ENCODE measurements at places on chromosomes 4 and X. TPM values are rescaled to one million over a fixed set of nuclear protein-coding genes. Genes with fewer than 3 reads are reported as not detected.

Gene ZNF732
- total RNA-seq = 1.1 TPM

Gene HGFAC
- 0.64 TPM for total RNA-seq

Gene SPACA5
- total RNA-seq = not detected

Gene PTTG2
- total RNA-seq = not detected

Gene FAM9B
- not detected for total RNA-seq

Gene OTUD6A
- not detected for total RNA-seq

Gene ELMOD2
- total RNA-seq = 12.8 TPM

DNA sequence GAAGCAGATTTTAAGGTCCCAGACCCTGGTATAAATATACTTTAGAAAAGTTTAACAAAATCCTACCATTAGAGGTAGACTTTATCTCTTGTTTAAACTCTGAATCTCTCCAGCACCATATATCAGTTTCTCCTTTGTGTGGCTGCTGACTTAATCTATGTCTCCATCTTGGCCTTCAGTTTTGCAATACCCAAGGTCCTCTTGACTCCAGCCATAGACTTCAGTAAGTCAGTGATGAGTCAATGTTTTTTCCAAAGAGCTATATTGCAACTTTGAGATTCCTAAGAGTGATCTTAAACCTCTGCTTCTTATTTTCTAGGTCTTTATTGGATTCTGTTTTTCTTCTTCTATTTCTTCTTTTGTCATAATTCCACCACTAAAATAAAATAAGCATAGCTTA is 50.8 kb upstream of the ADGRL3 start:
- DNase-seq = no peak

DNA sequence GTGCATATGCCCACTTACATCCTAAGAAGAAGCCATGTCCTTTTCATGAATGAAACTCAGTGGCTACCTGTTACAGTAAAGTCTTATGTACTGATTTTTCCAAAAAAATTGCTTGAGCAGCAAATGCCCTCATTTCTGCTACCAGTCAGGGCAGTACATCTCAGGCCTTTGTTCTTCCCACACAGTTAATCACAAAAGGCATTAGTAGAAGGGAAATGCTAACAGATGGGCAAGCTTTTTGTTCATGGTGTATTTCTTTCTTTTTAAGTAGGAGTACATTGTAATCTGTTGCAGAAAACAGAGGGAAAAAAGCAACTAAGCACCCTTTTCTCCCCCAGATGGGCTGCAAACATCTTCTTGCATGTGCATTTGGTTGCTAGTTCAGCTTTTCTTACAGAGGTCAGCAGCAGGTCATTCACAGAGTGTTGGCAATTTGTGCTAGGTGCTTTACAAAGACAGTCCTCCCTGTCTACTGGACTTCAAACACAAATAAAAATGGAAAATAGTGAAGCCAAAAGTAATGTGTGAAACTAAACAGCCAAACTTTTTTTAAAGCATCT is 373.4 kb downstream of the PRDM5 start:
- no peak for DNase-seq

GRCh38 chr4:124322234-124323065 is 390.1 kb downstream of the ANKRD50 start:
- no peak for DNase-seq

GRCh38 chr4:7254736-7255487 is 62.6 kb downstream of the SORCS2 start:
- no peak for DNase-seq

GRCh38 chr4:141658309-141658708 is 21.9 kb downstream of the IL15 start:
- DNase-seq = no peak

- no peak for DNase-seq
Measured at GRCh38 chr4:73727685-73728084, 12.7 kb upstream of the CXCL8 start.

DNA sequence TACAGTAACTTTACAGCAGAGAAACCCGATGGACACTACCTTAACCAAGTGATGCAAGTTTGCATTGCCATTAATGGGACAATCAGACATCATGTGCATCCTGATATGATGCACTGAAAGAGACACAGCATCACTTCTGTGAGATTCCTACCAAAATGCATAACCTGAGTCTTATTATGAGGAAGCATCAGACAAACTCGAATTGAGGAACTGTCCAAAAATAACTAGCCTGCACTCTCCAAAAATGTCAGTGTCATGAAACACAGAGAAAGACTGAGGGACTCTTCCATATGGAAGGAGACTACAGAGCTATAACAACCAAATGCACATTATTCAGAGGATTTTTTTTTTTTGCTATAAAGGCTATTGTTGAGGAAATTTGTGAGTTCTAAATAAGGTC is 66.6 kb upstream of the IQSEC2 start:
- DNase-seq = no peak

GRCh38 chrX:121308276-121308805 is 260.9 kb downstream of the GLUD2 start:
- DNase-seq = no peak

DNA sequence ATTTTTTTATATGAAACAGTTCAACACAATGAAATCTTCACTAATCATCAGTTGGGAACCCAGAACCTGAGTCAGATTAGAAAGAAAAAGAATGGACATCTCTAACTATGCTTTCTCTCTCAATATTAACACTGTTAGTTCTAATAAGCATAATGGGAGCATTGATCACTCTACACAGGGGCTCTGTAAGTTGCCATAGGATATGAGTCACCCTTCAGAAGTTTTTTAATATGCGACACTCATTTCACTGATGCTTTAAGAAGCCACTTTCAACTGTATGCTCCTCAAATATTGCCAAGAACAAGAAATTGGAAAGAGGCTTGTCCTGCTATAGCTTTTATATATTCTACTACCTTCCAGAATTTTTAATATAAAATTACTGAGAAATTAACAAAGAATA is 187.0 kb downstream of the AASDH start:
- no peak for DNase-seq

DNA sequence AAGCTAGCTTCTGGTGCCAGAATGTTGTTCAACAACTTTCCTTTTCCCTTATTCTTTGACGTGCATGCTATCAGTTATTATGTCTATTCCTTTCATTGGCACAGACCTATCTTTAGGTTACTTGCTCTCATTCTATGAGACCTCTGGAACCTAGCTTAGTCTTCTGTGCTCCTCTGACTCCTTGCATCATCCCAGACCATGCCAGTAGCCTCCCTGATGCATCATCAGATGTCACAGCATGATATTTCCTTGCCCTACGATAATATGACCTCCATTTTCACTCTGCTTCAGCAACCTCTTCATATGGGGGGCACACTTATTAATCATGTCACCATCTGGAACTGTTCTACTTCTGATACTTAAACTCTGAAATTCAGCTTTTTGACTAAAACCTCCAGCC is 37.2 kb downstream of the CLCN5 start:
- no peak for DNase-seq

GRCh38 chr4:3701271-3701734 is 64.9 kb upstream of the ADRA2C start:
- no peak for DNase-seq

DNA sequence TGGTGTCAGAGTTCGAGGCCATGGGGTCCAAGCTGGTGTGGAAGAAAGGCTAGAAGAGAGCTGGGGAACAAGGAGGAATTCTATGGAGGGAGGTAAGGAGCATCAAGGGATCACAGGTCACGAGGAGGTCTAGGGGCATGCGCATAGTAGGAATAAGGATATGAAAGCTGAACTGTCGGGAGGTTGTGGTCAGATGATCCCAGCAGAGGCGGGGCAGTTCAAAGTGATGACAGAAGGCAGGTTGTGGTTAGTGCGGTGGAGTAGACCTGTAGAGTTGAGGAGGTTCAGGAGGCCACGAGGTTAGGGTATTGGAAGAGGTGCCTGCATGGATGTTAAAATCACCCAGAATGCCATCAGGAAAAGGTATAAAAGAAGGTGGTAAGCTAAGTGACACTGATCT is 156.3 kb downstream of the TMEM164 start:
- DNase-seq = no peak

DNA sequence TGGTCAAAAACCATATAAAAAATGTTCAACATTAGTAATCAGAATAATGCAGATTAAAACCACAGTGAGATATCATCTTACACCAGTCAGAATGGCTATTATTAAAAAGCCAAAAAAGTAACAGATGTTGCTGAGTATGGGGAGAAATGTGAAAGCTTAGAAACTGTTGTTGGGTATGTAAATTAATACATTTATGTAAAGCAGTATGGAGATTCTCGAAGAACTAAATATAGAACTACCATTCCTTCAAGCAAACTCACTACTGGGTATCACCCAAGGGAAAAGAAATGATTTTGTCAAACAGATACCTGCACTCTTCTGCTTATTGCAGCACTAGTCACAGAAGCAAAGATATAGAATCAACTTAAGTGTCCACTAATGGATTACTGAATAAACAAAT is 576.4 kb upstream of the EPHA5 start:
- DNase-seq = no peak

DNA sequence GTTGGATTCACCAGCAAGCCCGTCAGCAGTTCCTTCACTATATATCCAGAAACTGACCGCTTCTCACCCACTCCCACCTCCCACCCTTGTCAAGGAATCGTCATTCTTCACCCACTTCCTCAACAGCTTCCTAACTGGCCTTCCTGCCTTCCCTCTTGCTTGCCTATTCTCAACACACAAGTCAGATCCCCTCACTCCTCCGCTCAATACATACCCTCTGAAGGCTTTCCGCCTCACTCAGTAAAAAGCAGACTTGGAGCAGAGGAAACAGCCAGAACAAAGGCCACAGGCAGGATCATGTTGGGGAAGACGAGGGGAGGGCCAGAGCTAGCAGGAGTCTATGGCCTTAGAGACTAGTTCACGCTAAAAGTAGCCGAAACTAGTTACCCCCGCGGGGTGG is 23.7 kb downstream of the RWDD4 start:
- no peak for DNase-seq

DNA sequence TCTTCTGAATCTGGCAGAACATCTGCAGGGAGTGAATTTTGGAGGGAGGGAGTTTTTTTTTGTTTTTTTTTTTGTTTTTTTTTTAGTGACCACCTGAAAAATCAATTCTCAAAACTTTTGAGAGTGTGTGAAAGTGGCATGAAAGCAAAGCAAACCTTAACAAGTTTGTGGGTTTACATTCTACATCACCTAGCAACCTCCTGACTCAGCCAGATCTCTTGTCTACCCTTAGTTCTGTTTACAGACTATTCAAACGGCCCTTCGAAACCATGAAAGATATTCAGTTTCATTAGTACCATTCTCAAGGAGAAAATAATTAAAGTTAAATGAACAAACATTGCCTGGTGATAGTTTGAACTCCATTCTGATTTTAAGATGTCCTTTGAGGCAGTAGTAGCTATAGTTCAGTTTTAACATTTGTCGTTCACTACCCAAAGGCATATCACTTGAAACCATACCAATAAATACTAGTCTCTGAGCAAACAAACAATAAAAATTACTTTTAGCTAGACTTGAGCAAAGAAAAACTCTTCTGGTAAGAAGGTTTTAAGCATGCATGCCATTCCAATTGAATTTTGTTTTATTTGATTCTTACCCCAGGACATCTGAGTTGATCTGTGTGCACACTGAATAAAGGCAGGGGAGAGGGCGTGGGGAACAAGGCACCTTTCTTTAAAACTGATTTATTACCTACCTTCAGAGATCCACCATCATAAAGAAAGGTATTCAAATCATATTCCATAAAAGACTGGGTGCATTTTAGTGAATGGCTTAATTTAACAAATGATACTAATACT is 137.7 kb downstream of the ARX start:
- no peak for DNase-seq

- no peak for DNase-seq
Measured at GRCh38 chr4:1274871-1275270, 14.8 kb upstream of the MAEA start.

DNA sequence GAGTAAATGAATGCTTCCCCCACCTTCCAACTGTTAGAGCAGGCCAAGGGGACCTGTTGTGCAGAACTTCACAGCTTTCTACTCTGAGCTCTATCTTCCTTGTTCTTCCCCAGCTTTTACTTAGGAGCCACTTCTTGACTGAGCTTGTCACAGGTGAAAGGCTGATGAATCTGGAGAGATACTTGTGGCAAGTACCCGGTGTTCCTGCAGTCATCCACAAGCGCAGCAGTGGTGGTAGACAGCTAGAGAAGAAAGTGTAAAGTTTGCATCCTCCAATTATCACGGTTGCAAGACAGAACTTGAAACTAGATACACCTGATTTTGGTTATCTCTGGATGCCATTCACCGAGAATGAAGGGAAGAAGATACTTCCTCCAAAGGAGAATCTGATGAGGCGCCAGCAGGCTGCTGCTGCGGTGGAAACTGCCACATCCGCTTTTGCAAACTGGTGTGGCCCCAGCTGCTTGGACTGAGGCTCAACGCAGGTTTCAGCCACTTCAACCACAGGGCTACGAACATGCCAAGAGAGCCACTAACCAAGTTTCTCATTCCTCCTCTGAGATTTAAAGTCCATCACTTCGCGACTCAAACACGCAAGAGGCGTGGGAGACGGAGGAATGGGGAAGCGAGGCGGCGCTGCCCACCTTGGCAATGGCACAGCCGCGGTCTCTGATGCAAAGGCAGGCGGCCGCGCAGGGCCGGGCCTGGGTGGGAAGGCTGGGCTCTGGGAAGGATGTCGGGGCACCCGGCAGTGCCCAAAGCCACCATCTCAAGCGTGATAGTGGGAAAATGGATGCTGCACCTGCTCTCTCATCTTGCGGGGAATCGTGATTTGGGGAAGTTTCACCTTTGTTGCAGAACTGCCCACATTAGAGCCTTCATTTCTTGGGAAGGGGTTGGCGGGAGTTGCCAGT is 1.3 kb upstream of the FHIP1A start:
- DNase-seq = no peak

DNA sequence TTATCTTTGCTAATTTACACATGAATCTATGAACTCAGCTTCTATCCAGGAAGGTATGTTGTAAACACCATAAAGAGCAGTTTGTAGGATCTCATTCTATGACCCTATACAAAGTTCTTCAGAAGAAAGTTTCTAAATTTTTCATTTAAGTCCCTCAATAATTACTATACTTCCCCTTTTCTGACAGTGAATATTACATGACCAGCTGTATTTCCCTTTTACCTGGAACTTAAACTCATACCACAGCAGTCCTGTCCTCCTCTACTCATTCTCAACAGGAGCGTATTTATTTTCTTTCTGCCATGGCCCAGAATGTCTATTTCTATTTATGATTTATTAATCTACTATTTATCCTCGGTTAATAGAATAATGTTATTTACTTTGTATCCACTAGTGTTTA is 15.8 kb downstream of the RASGEF1B start:
- no peak for DNase-seq

DNA sequence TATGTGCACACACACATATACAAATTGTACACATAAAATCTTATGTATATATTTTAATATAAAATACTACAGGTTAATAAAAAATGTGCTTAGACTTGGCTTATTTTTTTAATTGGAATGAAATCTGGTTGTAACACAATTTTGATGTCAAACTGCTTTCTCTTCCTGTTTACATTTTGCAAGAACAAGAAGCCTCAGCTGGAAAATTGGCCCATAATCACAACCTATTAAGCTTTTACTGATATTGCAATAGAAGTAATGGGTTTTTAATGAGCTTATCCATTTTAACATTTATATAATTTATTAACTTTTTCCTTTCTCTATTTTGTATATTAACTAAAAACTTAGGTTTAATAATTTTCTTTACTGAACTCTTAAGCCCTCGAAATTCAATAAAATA is 165.9 kb downstream of the PCDH10 start:
- no peak for DNase-seq

- DNase-seq = no peak
Measured at GRCh38 chr4:164550989-164551712, 202.8 kb upstream of the SMIM31 start.
